Bronchial epithelial cell (primary cell): ENCODE measurements at places on chromosomes 3 and 15.

GRCh38 chr3:86951322-86951721 lies 39.6 kb downstream of the VGLL3 start:
- peak; percentile 96 for DNase-seq

GRCh38 chr3:165549665-165550064 lies 287.6 kb downstream of the BCHE start:
- DNase-seq = no peak

DNA sequence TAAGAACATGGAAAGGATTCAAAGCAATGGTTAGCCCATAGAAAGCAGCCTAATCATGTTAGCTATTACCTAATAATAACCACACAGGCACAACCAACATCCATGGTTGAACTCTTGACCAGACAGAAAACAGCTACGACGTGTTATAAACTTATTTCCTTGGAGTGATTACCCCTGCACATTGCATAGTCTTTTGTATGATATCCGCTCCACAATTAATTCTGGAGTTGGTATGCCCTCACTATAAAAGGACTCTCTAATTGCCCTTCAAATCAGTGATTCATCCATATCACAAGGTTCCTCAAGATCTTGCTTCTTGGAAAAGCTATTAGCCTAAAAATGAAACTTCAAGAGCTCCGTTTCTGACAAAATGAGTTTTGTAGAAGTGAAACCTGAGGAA lies 117.9 kb downstream of the SYNPR start:
- DNase-seq = no peak

DNA sequence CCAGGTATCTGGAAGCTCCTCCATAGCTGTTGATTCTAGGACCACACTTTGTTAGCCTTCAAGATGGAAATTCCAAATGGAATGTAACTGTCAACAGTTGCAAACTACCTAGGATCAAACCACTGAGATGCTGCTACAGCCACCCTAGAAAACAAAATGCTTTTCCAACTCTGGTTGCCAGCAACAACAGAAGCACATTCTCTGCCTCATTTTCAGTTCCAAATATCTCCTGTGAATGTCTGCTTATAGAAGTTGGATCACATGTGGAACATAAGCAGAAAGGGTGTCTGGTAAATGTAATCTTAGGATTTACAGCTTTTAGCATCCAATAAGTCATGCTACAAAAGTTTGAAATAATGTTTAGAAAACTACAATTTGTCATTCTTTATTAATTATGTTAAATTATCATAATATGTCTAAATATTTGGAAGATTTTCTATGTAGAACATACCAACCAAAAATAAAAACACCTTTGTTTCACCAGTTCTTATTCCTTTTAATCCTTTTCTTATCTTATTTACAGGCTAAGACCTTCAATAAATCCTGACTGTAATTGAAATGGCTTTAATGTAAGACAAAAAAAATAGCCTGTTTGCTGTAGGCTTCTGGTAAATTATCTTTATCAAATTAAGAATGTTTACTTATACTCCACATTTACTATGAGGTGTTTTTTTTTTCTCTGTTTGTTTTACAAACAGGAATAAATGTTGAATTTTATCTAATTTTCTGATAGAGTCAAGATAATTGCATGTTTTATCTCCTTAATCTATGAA lies 687.1 kb downstream of the IGSF11 start:
- no peak for DNase-seq

DNA sequence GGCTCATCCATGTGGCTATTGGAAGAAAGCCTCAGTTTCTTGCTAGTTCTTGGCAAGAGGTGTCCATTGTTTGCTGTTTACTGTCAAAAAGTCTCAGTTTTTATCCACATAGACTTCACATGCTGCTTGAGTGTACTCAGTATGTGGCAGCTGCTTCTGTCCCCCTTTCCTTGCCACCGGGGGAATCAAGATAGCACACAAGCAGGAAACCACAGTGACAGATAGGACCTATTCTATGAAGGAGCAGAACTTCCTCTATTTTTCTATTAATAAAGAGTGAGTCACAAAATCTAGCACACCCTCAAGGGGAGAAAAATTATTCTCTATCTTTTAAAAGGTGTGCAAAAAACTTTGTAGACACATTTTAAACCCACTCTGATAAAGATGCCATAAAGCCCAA lies 121.4 kb upstream of the GMNC start:
- DNase-seq = no peak

- DNase-seq = no peak
Observed at GRCh38 chr15:71010997-71011396, 104.3 kb upstream of the THSD4 start.

- no peak for DNase-seq
Observed at GRCh38 chr3:143311096-143311495, 191.5 kb downstream of the CHST2 start.

DNA sequence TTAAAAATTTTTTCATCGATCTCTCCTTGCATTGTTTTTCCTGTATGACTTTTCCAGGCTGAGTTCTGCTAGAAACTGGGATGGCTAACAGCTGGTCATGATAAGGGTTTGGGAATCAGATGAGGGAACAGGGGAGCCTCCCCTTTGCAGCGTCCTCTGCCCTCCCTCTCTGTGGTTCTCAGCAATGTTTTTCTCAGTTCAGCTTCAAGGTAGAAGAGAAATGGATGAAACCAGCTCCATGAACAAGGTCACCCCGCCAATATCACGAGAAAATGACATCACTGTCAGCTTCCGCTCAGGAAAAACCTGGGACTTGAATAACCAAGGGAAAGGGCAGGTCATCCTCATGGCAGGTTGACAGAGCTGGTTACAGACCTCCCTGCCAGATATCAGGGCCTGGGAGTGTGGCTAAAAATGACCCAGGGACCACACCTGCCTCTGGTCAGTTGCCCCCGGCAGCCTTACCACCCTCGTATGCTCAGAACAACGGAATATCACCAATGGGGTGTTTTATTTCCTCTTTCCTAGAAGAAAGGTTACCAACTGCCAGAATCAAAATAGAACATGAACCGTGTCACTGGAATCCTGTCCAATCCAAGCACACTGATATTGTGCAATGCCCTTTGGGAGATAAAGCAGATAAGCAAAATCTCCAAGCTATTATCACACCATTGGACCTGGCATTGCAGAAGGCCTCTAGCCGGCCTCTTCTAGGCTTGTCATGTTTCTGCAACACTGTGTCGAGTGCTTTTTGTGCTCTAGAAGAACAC lies 26.1 kb downstream of the LSM3 start:
- DNase-seq = no peak

- peak; percentile 98 for DNase-seq
Observed at GRCh38 chr15:95799286-95800200, 531.0 kb upstream of the NR2F2 start.

GRCh38 chr3:80087767-80088166 lies 320.0 kb upstream of the ROBO1 start:
- DNase-seq = peak; percentile 77

- no peak for DNase-seq
Observed at GRCh38 chr15:36364377-36364776, 215.0 kb upstream of the CDIN1 start.

- no peak for DNase-seq
Observed at GRCh38 chr3:126257984-126258383, 77.6 kb upstream of the ALDH1L1 start.

DNA sequence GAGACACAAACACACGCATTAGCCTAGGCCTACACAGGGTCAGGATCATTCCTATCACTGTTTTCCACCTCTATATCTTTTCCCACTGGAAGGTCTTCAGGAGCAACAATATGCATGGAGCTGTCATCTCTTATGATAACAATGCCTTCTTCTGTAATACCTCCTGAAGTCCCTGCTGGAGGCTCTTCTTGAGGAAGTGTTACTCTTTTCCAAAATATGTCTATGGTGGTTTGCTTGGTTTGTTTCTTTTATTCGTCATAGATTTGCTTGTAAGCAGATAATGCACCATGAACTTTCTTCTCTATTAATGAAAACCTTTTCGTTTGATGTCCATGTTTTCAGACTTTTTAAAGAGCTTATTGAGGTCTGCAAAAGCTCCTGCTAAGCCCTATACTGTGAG lies 109.3 kb downstream of the GMPS start:
- DNase-seq = no peak

GRCh38 chr3:189841473-189842205 lies 210.4 kb downstream of the TP63 start:
- peak; percentile 98 for DNase-seq

GRCh38 chr3:190595807-190596206 lies 81.9 kb downstream of the IL1RAP start:
- DNase-seq = peak; percentile 41

- DNase-seq = no peak
Observed at GRCh38 chr3:161818106-161818505, 321.5 kb downstream of the OTOL1 start.

- no peak for DNase-seq
Observed at GRCh38 chr3:162250782-162251181, 754.2 kb downstream of the OTOL1 start.

GRCh38 chr3:196686436-196686835 lies 25.6 kb downstream of the CEP19 start:
- no peak for DNase-seq

DNA sequence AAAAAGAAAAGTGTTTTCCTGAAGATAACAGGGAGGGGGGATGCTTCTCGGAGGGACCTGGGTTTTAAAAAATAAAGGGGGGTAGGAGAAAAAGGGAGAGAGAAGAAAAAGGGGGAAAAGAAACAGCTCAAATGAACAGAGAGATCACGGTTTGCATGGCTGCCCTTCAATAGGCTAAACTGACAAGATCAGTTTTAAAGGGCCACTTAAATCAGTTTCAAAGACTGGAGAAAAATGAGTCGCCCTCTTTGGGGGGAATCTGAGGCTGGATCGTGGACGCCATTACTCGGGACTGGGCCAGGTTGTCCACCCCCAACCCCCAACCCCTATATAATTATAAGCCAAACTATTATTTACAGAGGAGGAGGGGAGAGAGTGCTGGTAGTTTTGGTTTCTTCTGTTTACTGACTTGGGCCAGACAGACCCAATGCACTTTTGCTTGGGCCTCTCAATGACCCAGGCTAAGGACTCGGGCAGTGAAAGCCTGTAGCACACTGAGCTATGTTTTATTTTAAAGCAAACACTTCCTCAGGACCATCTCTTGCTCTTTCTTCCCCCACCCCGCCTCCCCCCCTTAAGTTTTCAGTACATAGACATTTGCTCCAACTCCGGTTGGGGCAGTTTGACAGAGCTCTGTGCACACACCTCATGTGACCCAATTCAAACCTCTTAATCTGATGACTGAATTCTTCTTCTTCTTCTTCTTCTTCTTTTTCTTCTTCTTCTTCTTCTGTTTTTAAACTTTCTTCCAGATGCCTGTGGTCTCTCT lies 6.3 kb downstream of the NR2F2 start:
- no peak for DNase-seq

DNA sequence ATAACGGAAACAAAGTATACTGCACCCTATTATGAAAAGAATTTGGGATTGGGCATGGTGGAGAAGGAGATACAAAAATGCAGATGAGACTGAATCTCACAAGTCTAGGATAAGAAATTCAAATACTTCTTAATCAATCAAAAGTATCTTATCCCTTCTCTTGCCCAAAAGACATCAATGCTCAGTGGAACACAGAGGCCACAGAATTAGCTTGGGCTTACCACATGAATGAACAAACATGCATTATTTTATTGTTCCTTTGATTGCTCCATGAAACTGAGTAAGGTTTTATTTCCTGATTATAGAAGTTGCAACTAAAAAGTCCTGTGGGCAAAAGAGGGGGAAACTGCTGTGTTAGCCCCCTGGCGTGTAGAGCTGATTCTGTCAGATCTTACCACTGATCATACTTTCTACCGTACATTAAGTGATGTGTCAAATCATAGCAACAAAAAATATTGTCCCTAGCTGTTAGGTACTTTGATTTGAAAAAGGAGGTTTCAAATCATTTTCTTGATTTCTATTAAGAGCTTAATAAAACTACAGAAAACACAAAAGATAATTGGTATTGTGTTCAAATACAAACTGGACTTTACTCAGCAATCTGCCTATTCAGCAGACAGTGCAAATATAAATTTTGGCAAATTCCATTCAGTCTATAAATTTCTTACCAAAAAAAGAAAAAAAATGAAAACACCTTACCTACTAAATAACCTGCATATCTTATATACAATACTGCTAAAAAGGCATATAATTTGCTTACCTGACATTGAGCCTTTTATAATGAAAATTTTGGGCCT lies 7.9 kb upstream of the GASK1A start:
- no peak for DNase-seq
